ENCODE measurements at places on chromosomes 1 and 21.

DNA sequence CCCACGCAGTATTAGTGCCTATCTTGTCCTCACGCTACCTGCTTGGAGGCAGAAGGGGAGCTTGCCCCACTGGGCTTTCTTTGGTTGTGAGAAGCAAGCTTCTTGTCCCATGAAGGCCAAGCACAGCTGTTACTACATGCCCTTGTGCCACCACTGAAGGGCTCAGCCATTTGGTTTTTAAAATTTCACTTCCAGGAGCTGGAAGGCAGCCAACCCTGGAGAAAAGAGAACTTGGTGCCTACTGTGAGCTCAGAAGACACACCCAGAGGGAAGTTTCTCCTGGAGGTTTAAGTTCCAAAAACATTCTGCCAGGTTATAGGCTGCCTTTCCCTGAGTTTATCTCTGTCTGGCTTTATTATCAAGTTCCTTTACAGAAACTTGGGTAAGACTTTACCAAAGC, 187.4 kb downstream of the SLC35F3 start:
- DNase-seq: no peak

- no peak for DNase-seq
These were observed 172.0 kb downstream of the CDC7 start for GRCh38 chr1:91672601-91673161.

GRCh38 chr1:19352839-19353238, 40.7 kb downstream of the SLC66A1 start:
- no peak for DNase-seq

GRCh38 chr1:232643251-232643650, 13.3 kb upstream of the SIPA1L2 start:
- no peak for DNase-seq

GRCh38 chr1:203281851-203282661, 23.3 kb upstream of the BTG2 start:
- DNase-seq: no peak

DNA sequence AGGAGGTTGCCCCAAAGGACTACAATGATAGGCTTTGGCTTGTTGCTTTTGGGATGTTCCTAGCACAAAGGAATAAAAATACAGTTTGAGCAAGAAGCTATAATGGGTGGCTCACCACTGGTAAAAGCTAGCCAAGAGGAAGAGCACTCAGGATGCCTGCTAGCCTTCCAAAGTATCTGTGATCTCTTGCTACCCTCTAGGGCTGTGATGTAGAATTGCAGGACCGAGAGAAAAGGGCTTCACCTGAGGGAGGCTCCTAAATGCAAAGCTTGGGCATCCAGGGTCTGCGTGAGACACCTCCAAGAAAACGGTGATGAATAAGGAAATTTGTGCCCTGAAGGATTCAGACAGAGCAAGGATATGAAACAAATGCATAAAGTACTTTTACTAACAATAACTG, 17.7 kb downstream of the IVL start:
- no peak for DNase-seq

GRCh38 chr1:44424747-44425146, 19.7 kb downstream of the RNF220 start:
- DNase-seq: no peak

DNA sequence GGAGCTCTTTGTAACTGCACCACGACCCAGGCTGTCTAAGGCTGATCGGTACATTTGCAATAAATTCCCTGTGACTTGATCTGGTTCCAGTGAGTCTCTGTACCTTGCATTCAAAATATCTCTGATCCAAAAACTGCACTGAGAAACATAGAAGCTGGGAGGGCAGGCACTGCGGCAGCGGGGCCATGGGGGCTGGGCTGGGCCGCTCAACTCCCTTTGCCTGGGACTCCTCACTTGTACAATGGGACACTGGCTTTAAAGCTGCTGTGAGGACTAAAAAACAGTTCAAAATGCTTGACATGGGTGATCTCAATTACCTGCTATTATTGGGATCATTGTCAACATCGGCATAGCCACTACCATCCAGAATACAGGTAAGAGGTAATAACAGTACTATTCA, 644.0 kb downstream of the AJAP1 start:
- no peak for DNase-seq

DNA sequence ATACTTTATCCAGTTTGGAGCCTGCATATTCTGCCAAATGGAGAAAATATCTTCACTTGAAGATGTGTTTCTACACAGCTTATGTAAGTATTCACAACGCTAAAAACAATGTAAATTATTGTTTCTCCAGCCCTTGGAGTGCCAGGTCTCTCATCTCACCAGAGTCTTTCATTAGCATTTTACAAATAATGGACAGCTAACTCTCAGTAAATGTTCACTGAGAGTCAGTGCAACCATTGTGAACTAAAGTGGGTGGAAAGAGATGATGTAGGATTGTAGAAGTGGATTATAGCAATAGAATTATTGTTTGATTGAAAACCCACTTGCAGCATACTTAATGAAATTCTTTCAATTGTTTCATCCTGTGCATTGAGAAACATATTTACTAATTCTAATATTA, 8.3 kb upstream of the FAM177B start:
- DNase-seq: no peak

GRCh38 chr1:2251786-2252185, 23.7 kb downstream of the SKI start:
- no peak for DNase-seq

DNA sequence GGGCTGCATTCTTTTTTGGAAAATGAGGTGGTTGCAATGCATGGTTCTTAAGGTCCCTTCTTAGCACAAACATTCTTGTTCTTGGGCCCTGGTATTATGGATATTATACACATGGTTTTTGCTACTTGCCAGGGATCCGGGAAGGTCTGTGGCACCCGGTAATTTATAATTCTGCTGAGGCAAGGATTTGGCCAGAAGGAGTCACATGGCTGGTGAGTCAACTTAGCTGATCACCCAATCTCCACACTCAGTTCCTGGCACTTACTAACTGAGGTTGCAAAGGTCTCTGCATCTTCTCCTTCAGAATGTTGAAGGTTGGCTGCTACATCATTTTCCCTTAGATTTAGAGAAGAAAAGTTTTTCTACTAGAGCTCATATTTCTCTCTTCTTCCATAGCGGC, 112.5 kb downstream of the ROR1 start:
- no peak for DNase-seq

DNA sequence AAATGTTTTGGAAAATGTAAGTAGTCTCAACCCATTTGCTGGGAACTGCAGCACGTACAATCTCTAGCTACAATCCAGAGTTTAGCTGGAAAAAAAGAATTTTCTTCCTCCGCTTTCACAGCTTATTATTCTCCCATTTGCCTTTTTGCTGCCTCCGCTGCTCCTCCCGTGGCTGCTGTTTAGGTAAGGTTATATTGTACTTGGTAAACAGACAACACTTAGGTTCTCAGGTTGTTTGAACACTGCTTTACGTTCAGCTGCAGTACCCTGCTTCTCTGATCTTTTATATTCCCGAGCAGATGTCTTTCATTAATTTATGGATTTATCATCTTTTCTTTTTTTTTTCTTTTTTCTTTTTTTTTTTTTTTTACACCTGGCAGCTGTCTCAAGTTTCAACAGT, 14.3 kb downstream of the PROX1 start:
- no peak for DNase-seq

DNA sequence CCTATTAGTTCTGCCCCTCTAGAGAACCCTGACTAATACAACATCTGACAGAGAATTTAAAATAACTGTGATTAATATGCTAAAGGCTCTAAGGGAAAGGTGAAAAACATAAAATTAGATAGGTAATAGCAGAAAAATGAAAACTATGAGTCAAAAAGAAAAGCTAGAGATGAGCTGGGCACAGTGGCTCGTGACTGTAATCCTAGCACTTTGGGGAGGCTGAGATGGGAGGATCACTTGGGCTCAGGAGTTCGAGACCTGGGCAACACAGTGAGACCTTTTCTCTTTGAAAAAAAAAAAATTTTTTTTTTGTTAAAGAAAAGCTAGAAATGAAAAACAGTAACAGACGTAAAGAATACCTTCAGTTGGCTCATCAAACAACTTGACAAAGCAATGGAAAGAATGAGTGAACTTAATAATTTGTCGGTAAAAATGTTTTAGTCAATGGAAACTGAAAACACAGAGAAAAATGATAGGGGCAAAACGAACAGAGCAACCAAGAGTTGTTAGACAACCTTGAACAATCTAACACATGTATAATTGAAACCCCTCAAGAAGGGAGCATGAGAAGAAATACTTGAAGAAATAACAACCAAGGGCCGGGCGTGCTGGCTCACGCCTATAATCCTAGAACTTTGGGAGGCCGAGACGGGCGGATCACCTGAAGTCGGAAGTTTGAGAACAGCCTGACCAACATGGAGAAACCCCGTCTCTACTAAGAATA, 132.9 kb upstream of the GFI1 start:
- no peak for DNase-seq

DNA sequence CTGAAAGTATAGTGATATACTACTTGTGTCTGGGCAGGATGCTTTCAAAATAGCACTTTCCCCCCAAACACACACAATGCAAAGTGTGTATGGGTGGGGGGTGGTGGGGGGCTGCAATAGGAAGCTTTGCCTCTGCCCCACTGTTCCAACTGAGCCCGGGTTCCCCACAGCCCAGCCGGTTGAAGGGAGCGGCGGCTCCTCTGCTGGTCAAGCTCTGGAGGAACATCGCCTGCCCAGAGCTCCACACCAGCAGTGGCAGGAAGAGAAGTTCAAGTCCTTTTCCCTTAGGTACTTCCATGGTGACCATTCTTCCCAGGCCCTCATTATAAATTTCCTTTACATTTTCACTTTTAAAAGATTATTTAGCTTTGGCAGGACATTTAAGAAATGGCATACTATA, 74.9 kb downstream of the CAPZB start:
- DNase-seq: no peak

DNA sequence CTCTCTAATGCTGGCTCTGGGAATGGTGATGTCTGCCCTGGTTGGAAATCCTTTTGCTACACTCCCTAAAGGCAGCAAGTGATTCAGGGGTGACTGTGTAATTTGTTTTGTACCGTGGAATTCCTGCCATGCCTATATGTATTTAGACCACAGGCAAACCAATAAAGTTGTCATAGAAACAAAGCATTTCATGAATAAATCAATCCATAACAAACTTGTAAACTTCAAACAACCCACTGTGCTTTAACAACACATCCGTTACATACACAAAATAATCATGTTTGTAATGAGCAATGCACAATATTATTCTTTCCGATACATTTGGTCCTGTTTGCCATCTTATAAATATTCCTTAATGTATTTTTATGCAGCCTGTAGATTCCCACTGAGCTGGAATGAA, 330.3 kb upstream of the SNX7 start:
- DNase-seq: no peak

DNA sequence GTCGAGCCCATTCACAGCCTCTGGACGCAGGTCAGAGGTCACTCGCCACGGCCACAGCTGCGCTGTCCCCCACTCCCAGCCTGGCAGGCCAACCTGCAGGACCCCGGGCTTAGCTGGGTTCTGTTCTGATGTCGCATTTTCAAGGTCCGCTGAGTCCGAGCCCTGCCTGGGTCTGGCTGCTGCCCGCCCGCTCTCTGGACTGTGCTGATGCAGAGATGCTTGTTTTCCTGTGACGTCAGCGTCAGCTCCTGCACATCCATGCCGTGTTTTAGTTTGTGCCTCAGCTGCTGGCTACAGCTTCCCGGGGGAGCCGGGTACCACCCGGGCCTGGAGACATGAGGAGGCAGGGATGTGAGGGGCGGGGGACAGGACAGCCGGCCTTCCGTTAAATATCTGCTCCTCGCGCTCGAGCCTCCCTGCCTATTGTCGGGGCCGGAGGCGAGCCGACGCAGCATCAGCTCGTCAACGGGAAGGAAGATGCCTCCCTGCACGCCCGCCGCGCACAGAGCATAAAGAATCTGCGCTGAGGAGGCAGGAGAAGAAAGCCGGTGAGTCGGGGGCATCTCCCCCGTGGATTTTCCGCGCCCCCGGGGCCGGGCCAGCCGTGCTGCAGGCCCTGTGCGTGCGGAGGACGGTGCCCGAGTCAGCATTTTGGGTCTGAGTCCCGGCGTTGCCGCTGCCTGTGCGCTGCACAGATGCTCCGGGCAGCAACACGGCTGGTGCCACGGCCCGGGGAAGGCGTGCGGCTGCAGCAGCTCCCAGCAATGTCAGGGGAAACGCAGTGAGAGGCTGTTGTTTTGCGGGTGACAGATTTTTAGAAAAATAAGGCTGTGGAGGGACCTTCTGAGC, 23.4 kb downstream of the PRKCZ start:
- DNase-seq: no peak

DNA sequence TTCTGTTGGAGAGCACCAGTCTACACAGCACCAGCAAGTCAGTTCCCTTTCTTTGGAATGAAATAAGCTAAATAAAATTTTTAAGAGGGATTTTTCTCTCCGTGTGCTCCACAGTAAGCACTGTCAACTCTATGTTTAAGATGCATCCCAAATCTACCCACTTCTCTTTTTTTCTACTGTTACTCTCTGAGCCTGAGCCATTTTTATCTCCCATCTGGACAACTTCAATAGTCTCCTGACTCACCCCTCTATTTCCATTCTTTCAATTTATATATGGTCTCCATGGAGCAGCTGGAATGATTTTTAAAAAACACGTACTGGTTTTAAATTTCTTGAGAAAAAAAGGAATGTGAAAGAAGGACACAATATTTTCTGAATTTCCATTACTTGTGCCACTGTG, 24.7 kb upstream of the CCT8 start:
- DNase-seq: no peak

DNA sequence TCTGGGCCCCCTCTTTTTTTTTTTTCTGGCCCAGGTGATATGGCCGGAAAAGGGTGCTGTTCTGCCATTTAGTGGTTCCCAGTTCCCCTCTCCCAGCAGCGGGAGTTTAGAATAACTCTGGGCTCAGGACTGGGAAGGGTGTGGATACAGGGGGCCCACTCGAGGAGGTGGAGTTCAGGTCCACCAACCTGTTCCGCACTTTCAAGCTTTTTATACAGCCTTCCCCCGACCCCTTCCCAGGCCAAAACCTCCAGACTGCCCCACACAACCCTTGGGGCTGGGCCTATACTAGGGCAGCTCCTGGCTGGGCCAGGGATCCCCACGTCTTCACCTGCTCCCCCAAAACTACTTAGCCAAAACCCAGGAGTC, 402 bp downstream of the PLEKHG5 start:
- no peak for DNase-seq

DNA sequence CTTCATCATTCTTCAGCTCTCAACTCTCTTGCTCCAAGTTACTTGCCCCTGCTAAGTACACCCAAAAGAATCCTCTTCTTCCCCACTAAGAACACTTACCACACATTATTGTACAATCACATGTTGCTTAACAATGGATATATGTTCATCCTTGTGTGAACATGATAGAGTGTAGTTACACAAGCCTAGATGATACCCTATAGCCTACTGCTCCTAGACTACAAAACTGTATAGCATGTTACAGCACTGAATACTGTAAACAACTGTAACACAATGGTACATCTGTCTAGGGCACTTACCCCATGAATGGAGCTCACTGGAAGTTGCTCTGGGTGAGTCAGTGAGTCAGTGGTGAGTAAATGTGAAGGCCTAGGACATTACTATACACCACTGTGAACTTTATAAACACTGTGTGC, 77.4 kb downstream of the RERE start:
- DNase-seq: no peak

- no peak for DNase-seq
These were observed 95.6 kb downstream of the PAPPA2 start for GRCh38 chr1:176558561-176558960.
